Upper lobe of left lung (tissue), 6 donors: ENCODE measurements at places on chromosomes 11 and 22.

DNA sequence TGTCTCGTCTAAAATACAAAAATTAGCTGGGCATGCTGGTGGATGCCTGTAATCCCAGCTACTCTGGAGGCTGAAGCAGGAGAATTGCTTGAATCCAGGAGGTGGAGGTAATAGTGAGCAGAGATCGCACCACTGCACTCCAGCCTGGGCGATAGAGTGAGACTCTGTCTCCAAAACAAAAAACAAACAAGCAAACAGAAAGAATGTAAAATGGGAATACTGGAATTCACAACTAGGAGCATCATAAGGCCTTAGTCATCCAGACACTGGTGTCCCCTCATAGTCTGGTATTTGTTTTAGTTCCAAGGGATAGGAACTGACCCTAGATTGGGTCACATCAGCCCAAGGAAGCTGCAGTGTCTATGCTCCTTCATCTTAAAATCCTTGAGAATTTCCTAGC, 520.8 kb downstream of the NELL1 start:
- no peak for DNase-seq

GRCh38 chr11:85803303-85803702, 7.6 kb downstream of the SYTL2 start:
- no peak for DNase-seq

DNA sequence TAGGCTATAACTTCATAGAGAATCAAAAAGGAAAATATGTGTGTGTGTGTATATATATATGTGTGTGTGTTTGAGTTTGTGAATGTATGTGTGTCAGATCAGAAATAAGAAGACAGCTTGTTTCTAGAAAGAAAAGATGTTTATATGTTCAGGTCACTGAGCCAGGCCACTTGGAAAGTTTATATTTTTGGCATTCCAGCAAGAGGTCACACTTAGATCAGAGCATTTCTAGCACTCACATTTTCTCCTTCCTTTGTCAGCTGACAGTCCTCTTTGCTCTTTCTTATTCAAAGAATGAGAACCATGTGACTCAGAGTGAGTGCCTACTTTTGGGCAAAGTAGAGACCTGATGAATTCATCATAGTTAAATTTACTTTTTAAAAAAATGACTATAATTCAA, 22.9 kb downstream of the RAB38 start:
- DNase-seq = no peak

- DNase-seq = no peak
These were observed 24.3 kb downstream of the SLC25A18 start for GRCh38 chr22:17587629-17588028.

- DNase-seq = no peak
These were observed 163.9 kb downstream of the ADAMTS15 start for GRCh38 chr11:130612291-130612851.

DNA sequence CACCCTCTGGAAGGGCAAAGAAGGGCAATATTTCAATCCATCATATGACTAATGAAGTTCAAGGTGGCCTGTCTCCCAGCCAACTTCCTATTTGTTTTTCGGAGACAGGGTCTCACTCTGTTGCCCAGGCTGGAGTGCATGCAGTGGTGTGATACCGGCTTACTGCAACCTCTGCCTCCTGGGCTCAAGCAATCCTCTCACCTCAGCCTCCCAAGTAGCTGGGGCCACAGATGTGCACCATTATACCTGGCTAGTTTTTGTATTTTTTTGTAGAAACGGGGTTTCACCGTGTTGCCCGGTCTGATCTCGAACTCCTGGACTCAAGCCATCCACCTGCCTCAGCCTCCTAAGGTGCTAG, 13.4 kb downstream of the ABTB2 start:
- DNase-seq = no peak

- DNase-seq = no peak
These were observed 302.0 kb downstream of the ETS1 start for GRCh38 chr11:128285321-128285720.

GRCh38 chr11:62792202-62792575, 383 bp upstream of the TMEM223 start:
- DNase-seq = no peak

DNA sequence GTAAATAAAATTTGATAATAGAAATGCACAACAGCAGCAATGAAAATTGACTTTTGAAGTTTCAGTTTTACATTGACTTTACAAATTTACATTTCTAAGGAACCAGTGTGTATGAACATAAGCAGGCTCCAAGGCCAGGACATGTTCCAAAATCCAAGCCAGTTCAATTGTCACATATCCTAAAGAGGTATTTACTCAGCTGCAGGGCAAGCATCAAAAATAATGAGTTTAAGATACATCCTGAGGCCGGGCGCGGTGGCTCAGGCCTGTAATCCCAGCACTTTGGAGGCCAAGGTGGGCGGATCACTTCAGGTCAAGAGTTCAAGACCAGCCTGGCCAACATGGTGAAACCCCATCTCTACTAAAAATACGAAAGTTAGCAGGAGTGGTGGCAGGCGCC, 39.0 kb upstream of the AKIP1 start:
- DNase-seq = no peak

DNA sequence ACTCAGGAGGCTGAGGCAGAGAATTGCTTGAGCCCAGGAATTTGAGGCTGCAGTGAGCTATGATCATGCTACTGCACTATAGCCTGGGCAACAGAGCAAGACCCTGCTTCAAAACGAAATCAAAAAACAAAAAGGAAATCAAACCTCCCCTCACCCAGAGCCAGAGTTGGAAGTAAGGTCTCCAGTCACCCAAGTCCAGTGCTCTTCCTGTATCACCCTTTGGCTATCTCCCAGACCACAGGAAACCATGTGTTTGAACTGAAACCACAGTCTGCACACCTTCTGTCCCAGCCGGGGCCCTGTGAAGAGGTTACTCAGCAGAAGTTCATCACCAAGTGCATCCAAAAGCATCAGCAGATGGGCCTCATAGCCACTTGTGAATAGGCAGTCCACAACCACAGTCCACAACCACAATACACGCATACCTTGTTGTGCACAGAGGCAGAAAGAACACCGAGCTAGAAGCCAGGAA, 4.6 kb downstream of the MYH9 start:
- DNase-seq = no peak

GRCh38 chr11:110989428-110990133, 255.9 kb upstream of the POU2AF2 start:
- DNase-seq = no peak

DNA sequence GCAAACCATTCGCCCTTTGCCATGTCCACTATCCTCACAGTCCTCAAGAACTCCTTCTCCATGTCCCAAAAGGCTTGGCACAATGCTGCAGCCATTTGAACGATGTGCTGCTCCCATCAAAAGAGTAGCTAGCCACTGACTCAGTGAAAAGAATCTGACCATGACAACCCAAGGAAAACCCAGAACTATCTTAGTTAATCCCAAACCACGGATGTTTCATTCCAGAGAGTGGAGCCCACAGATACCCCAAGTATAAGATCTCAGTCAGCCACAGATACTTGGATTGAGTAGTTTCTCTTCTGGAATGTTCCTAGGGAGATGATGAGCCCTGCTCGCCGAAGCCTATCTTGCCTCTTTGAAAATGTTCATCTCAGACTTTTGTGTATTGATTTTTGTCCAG, 176.9 kb downstream of the NAV2 start:
- DNase-seq = no peak

GRCh38 chr11:111069066-111069465, 176.5 kb upstream of the POU2AF2 start:
- DNase-seq = no peak
